ENCODE measurements at places on chromosomes 12 and 14. TPM values are rescaled to one million over a fixed set of nuclear protein-coding genes. Genes with fewer than 3 reads are reported as not detected.

DNA sequence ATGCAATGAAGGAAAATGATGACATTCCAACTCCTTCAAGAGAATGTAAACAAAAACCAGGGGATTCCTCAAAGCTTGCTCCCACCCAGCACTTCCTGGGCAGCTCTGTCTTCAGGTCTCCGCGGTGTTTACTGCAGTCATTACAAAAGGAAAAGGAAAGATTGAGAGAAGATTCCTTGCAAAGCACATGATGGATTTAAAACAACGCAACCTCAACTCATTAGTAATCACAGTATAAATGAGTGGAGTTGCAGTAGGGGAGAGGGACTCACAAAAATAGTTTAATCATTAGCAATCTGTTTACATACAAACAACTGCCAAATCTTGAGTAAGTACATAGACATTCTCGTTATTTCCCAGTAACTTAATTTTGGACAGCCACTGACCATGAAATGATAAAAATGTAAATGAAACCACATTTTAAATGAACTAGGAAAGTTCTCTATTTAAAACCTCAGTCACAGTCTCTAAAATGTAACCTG, 49.7 kb upstream of the OVCH1 start:
- DNase-seq: no peak

DNA sequence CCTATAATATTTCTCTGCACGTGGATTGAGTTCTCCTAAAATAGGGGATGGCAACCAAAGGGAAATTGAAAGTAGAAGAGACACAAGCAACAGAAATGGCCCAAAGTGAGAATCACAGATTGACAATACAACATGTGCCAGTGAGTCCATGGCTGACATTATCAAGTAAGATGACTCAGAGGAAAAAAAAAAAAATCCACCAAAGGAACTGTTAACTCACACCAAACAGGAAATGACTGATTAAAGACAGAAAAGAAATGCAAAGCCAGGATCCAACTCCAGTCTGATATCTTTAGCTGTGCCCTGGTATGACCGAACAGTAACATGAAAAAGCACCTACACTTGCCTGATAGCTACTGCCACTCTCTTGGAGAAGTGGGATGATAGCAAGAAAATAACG, 485.0 kb downstream of the PRKD1 start:
- DNase-seq: no peak

- no peak for DNase-seq
These were observed 856.6 kb upstream of the MGAT4C start for GRCh38 chr12:87112571-87113345.

The IL23A gene
- total RNA-seq: 0.17 TPM

DNA sequence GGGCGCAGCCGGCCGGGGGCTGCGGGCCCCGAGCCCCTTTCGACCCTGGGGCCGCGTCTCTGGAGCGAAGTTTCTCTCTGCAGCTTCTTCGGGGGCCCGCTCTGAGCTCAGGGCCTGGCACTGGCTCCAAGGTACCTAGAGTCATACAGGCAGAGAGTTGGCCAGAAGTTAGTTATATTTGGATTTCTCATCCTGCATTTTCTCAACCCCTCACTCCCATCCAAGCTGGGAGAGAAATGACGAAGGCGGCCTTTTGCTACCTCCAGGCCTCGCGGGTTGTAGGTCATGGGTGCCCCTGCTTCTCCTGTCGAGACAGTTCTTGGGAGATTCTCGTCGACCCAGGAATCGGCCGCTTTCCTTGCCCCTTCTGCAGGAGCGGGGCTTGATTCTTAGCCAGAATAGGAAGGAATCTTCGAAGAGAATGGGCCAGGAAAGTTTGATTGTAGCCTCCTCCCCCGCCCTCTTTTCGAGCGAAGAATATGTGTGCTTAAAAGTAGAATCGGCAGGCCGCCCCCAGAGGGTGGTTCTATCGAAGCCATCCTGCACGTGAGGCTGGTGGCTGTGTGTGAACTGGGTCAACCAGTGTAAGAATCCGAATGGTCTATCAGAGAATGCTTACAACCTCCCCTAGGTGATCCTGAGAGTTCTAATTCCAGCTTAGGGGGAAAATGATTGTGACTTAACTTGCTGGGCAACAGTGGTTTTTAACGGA, 785 bp downstream of the MLEC start:
- no peak for DNase-seq

DNA sequence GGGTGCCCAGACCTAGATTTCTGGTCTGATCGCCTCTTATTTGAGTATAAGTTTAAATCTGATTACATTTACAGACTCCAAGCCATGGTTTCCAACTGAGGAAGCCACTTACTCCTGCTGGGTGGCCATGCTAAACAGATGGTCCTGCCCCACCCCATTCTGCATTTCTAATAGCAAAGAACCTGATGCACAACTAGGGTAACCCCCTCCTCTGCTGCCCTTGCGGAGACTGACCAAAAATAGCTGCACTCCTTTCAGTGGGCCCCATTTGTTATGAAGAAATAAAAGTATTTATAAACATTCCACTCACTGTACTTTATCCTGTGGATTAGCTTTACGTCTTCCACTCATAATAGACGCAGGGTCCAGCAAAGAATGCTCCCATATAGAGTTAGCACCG, 6.8 kb downstream of the GIT2 start:
- DNase-seq: no peak

- DNase-seq: no peak
These were observed 56.4 kb upstream of the USP44 start for GRCh38 chr12:95607642-95608041.

- peak; percentile 66 for DNase-seq
These were observed 53.3 kb downstream of the RBM19 start for GRCh38 chr12:113912760-113913329.

Data from NCI-H460 (cell line).